ENCODE measurements at places on chromosomes 11 and 22. TPM values are rescaled to one million over a fixed set of nuclear protein-coding genes. Genes with fewer than 3 reads are reported as not detected.

ROBO3 gene
- 13.7 TPM for total RNA-seq

TNNI2 gene
- total RNA-seq: not detected

CHADL gene
- 0.37 TPM for total RNA-seq

RELT gene
- total RNA-seq: 6.3 TPM

MMP12 gene
- total RNA-seq: 0.59 TPM

ME3 gene
- total RNA-seq: 34.8 TPM

ABCC8 gene
- not detected for total RNA-seq

CCDC73 gene
- total RNA-seq: not detected

UPK3A gene
- not detected for total RNA-seq

OTUB1 gene
- 46.3 TPM for total RNA-seq

PUS3 gene
- total RNA-seq: 11.7 TPM

BATF2 gene
- total RNA-seq: 0.37 TPM

FJX1 gene
- total RNA-seq: 140 TPM

B4GALNT4 gene
- 0.59 TPM for total RNA-seq

CRKL gene
- total RNA-seq: 40.9 TPM

MSANTD2 gene
- 6.6 TPM for total RNA-seq

MPZL2 gene
- total RNA-seq: not detected

HORMAD2 gene
- not detected for total RNA-seq

DDI1 gene
- not detected for total RNA-seq

MMP13 gene
- total RNA-seq: not detected

EIF3M gene
- total RNA-seq: 319 TPM

FDXACB1 gene
- 2.6 TPM for total RNA-seq

FGF3 gene
- not detected for total RNA-seq

ANKK1 gene
- total RNA-seq: not detected

ADORA2A gene
- total RNA-seq: 4.1 TPM

RFPL3 gene
- total RNA-seq: not detected

ANO5 gene
- total RNA-seq: not detected

AGBL2 gene
- total RNA-seq: 0.37 TPM

OR52E8 gene
- not detected for total RNA-seq

TRIM6 gene
- total RNA-seq: 2.6 TPM

PHETA2 gene
- total RNA-seq: 10.7 TPM

NCR3LG1 gene
- 27.6 TPM for total RNA-seq

CASP1 gene
- total RNA-seq: 9.9 TPM

WNT7B gene
- total RNA-seq: not detected

CDC42BPG gene
- total RNA-seq: under 0.01 TPM

FIBIN gene
- 12.5 TPM for total RNA-seq

PRR33 gene
- total RNA-seq: not detected

MIAT gene
- 0.37 TPM for total RNA-seq

OTOG gene
- not detected for total RNA-seq

SPINDOC gene
- 16.4 TPM for total RNA-seq

SLC22A25 gene
- not detected for total RNA-seq

PGR gene
- total RNA-seq: under 0.01 TPM

PAMR1 gene
- total RNA-seq: 383 TPM

SPTBN2 gene
- total RNA-seq: 0.39 TPM

CTSF gene
- 15.4 TPM for total RNA-seq

CLDN5 gene
- not detected for total RNA-seq

ANAPC15 gene
- total RNA-seq: 21.1 TPM

RTN3 gene
- 74.7 TPM for total RNA-seq

APOBEC3G gene
- 10.4 TPM for total RNA-seq

ADAMTS8 gene
- total RNA-seq: 5.3 TPM
